ENCODE measurements at places on chromosomes 3 and 15. TPM values are rescaled to one million over a fixed set of nuclear protein-coding genes. Genes with fewer than 3 reads are reported as not detected.

DNA sequence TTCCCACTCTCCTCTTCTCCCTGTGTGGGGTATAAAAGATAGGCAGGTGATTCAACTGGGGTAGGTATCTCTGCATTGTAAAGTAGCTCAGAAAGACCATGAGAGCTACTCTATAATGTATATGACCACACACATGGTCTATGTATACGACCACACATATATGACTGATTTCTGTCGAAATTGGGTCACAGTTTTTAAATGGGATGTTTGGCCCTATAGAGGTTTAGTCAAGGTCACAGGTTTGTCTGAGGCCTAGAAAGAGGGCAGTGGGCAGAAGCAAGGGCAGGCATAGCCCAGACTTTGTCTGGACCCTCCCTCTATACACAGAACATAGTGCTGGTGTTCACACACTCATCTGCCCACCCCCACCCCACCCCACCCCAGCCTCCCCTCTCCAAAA lies 4.4 kb downstream of the LAMP3 start:
- DNase-seq: no peak

- no peak for DNase-seq
Observed at GRCh38 chr3:29128001-29128400, 152.9 kb upstream of the RBMS3 start.

DLEC1 gene
- 0.33 TPM for total RNA-seq

GRCh38 chr3:191008074-191008473 lies 145.6 kb upstream of the GMNC start:
- no peak for DNase-seq

Data from esophagus muscularis mucosa (tissue), 4 donors.